ENCODE measurements at places on chromosomes 2 and 18. TPM values are rescaled to one million over a fixed set of nuclear protein-coding genes. Genes with fewer than 3 reads are reported as not detected.

The CRYGC gene
- not detected for total RNA-seq

The ZNF514 gene
- 7.2 TPM for total RNA-seq

DNA sequence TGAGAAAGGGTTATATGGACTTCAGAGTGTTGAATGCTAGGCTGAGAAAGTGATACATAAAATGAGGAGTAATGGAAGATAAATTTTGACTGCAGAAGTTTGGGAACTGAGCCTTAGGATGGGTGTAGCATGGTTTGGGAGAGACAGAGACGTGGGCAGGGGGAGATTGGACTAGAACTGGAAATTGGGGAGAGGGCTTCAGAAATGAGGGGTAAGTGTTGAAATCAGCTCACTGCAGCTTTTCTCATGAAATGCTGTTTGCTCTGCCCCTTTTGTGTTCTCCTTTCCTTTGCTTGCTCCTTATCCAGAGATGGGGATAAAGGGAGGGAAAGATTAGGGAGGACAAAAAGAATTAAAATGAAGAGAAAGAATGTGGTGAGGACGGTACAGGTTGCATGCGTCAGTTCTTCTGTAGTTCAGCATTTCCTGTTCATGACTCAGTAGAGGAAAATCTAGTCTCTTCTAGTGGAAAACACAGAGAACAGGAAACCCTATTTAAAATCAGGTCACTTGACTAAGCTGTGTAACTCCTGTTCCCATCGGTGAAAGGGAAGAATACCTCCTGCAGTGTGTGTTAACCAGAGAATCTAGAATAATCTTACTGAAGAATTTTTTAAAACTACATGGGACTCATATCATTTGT lies 105.6 kb downstream of the CRIM1 start:
- no peak for DNase-seq
- H3K27me3 ChIP-seq = no peaks in the 10 kb centered on the region
- H3K36me3 ChIP-seq = no peaks in the 10 kb centered on the region
- H3K27ac ChIP-seq = peak overlapping the region; percentile 68

The BOK gene
- 10.0 TPM for total RNA-seq

The IL36RN gene
- total RNA-seq = not detected

DNA sequence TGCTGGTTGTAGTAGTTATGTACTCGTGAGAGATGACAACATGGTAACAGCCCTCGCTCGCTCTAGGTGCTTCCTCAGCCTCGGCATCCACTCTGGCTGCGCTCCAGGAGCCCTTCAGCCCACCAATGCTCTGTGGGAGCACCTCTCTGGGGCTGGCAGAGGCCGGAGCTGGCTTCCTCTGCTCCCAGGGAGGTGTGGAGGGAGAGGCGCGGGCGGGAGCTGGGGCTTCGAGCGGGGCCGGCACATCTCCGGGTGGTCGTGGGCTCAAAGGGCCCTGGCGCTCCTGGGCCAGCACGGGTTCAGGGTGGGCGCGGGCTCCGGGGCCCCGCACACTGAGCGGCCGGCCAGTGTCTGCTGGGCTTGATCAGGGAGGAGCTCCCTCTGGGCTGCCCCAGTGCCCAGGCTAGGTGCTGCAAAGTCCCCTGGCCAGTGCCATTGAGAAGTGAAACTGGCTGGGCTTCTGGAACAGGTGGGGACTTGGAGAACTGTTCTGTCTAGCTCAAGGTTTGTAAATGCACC lies 1012.1 kb downstream of the CNTNAP5 start:
- H3K27me3 ChIP-seq = no peaks in the 10 kb centered on the region
- H3K4me3 ChIP-seq = no peak overlapping the region
- H3K27ac ChIP-seq = no peak overlapping the region
- DNase-seq = no peak
- no peaks in the 10 kb centered on the region for H3K36me3 ChIP-seq

- H3K4me3 ChIP-seq = peak overlapping the region; percentile 60
- no peaks in the 10 kb centered on the region for H3K27me3 ChIP-seq
- peaks cover 5% of the 10 kb centered on the region for H3K36me3 ChIP-seq
- H3K27ac ChIP-seq = peak overlapping the region; percentile 86
Measured at GRCh38 chr2:74457549-74458131, 598 bp upstream of the WBP1 start.

The RAMP1 gene
- 61.8 TPM for total RNA-seq

DNA sequence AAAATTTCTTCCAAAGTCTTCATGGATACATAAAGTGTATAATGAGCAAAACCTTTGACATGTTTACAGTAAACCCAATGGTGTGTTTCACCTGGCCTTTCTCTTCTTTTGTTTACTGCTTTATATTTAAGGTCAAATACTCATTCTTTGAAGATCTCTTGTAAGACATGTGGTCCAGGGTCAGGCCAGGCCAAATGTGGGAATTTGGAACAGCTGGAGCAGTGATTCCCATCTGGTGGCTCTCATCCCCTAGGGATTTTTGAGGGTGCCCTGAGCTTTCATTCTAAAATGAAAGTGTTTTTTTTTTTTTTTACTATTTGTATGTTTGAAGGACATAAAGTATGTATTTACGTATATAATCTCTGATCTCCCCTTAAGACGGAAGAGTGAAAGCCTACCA lies 13.8 kb upstream of the MGAT5 start:
- H3K27ac ChIP-seq = no peak overlapping the region
- no peak overlapping the region for H3K4me3 ChIP-seq
- H3K27me3 ChIP-seq = no peaks in the 10 kb centered on the region
- no peak for DNase-seq

GRCh38 chr2:183898641-183899040 lies 699.7 kb upstream of the ZNF804A start:
- no peaks in the 10 kb centered on the region for H3K4me1 ChIP-seq
- DNase-seq = no peak
- H3K36me3 ChIP-seq = no peaks in the 10 kb centered on the region

The ALKAL2 gene
- total RNA-seq = 33.4 TPM

GRCh38 chr2:147173189-147173581 lies 671.6 kb upstream of the ACVR2A start:
- no peak overlapping the region for H3K27ac ChIP-seq
- H3K4me3 ChIP-seq = no peak overlapping the region
- no peaks in the 10 kb centered on the region for H3K36me3 ChIP-seq
- DNase-seq = no peak

- H3K27me3 ChIP-seq = no peaks in the 10 kb centered on the region
- peaks cover 25% of the 10 kb centered on the region for H3K4me1 ChIP-seq
- H3K27ac ChIP-seq = peak overlapping the region; percentile 18
- no peaks in the 10 kb centered on the region for H3K36me3 ChIP-seq
- peak; percentile 77 for DNase-seq
- H3K4me3 ChIP-seq = no peak overlapping the region
Measured at GRCh38 chr2:220277445-220277975, 650.1 kb downstream of the SLC4A3 start.

DNA sequence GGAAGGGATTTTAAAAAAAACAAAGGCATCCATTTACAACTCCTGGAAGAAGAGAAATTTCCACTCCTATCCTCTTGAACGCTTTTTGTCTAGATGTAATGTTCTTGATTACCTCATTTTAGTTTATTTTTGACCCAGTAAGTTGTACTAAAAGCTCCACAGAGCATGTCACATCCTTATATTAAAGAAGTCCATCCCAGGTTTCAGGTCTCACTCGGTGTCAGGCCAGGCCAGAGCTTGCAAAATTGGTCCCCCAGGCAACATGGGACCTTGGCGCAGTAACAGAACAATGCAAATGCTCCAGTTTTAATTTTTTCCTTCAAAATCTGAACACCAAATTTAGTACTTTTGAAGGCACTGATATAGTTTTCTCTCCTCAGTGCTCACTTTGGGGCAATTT lies 218.4 kb upstream of the REV1 start:
- no peak for DNase-seq
- H3K36me3 ChIP-seq = no peaks in the 10 kb centered on the region
- no peaks in the 10 kb centered on the region for H3K4me1 ChIP-seq
- no peaks in the 10 kb centered on the region for H3K27me3 ChIP-seq

DNA sequence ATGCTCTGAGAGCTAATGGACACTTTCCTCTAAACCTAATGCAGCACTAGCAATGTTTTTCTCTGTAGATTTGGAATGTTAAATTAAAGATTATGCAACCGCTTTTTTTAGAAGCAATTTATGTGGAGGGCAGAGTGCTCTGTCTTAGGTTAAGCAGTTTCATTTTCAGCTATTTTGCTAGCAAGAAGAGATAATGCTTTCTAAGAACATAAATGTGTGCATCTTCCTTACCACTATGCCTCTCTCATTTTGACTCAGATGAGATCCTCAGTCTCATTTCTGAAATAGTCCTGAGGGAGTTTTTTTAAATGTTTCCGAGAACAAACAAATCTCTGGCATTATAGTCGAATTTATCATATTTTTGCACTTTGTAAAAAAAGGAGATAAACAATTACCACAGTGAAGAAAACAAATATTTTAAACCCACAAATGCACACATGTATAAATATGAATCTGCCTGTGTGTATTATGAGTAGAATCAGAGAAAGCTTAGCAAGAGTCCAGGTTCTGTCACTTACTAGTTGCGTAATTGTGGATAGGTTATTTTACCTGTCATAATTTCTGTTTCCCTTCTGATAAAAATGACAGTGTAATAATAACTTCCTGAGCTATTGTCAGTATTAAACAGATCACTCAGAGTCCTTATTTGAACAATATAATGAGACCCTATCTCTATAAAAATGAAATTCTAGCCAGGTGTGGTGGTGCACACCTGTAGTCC lies 207.7 kb upstream of the CRIM1 start:
- H3K27ac ChIP-seq = no peak overlapping the region
- H3K27me3 ChIP-seq = no peaks in the 10 kb centered on the region
- H3K4me3 ChIP-seq = no peak overlapping the region
- no peaks in the 10 kb centered on the region for H3K36me3 ChIP-seq

DNA sequence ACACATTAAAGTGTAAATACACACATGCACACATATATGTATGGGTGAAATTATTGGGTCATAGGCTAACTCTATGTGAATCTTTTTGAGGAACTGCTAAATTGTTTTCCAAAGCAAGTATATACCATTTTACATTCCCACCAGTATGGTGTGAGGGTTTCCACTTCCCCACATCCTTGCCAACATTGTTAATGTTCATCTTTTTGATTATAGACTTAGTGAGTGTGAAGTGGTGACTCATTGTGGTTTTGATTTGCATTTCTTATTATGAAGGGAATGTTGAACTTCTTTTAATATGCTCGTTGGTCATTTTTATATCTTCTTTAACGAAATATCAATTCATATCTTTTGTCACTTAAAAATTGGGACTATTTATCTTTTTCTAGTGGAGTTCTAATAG lies 181.8 kb upstream of the GCFC2 start:
- H3K4me3 ChIP-seq = no peak overlapping the region
- H3K27me3 ChIP-seq = no peaks in the 10 kb centered on the region

GRCh38 chr2:25103287-25103871 lies 61.5 kb downstream of the EFR3B start:
- no peak overlapping the region for H3K4me3 ChIP-seq
- H3K4me1 ChIP-seq = no peaks in the 10 kb centered on the region
- DNase-seq = no peak
- no peak overlapping the region for H3K27ac ChIP-seq

The IL1A gene
- total RNA-seq = 0.09 TPM

GRCh38 chr2:108786008-108786353 lies 590 bp upstream of the CCDC138 start:
- peaks cover 14% of the 10 kb centered on the region for H3K36me3 ChIP-seq
- no peaks in the 10 kb centered on the region for H3K4me1 ChIP-seq
- H3K27ac ChIP-seq = no peak overlapping the region
- H3K4me3 ChIP-seq = peak overlapping the region; percentile 75

DNA sequence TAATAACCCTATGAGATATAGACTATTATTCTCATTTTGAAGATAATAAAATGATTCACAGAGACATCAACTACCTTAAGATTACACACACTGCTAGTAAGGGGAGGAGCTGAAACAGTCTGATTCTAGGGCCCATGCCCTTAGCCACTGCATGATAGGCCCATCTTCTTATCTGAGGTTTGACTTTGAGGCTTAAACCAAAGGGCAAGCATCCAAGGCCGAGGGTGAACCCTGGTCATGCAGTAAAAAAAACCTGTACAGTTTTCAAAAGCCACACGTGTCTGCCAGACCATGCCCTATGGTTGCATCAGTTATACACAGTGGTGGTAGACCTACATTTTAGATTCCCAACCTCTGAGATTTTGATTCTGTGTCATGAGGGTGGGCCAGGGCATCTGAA lies 44.8 kb downstream of the POLE4 start:
- no peaks in the 10 kb centered on the region for H3K4me1 ChIP-seq
- no peak overlapping the region for H3K4me3 ChIP-seq
- no peaks in the 10 kb centered on the region for H3K36me3 ChIP-seq
- no peak for DNase-seq

The DSG3 gene
- not detected for total RNA-seq

The GPR148 gene
- total RNA-seq = 0.44 TPM

The SPATA3 gene
- total RNA-seq = not detected

- H3K36me3 ChIP-seq = no peaks in the 10 kb centered on the region
- no peaks in the 10 kb centered on the region for H3K27me3 ChIP-seq
- DNase-seq = no peak
Measured at GRCh38 chr2:202682274-202682673, 47.5 kb downstream of the FAM117B start.

GRCh38 chr18:56165601-56166355 lies 472.6 kb downstream of the TXNL1 start:
- peaks cover 51% of the 10 kb centered on the region for H3K4me1 ChIP-seq
- no peaks in the 10 kb centered on the region for H3K36me3 ChIP-seq
- no peak overlapping the region for H3K4me3 ChIP-seq
- H3K27ac ChIP-seq = no peak overlapping the region
- no peaks in the 10 kb centered on the region for H3K27me3 ChIP-seq

DNA sequence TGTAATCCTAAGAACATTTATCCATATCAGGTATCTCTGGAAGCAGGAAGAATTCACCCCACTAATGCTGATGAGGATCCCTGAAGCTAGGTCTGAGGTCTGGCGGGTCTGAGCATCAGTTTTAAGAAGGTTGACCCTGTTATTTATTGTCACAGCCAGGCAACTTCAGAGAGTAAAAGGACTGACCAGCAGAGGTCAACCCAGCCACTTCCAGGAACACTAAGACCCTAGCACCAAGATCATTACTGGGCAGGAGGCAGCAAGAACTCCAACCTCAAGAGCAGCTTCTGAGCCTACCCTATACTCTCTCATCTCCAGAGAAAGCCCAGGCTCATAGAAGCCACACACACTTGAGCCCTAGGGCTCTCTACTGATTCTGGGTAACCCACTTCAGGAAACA lies 901.4 kb downstream of the DCDC2C start:
- H3K4me1 ChIP-seq = no peaks in the 10 kb centered on the region
- no peak overlapping the region for H3K4me3 ChIP-seq
- DNase-seq = no peak
- no peaks in the 10 kb centered on the region for H3K27me3 ChIP-seq
- no peaks in the 10 kb centered on the region for H3K36me3 ChIP-seq

GRCh38 chr2:10831400-10831985 lies 18.9 kb upstream of the PDIA6 start:
- H3K27me3 ChIP-seq = no peaks in the 10 kb centered on the region
- H3K36me3 ChIP-seq = no peaks in the 10 kb centered on the region
- DNase-seq = no peak

- peak; percentile 8 for DNase-seq
- H3K27ac ChIP-seq = no peak overlapping the region
- no peaks in the 10 kb centered on the region for H3K36me3 ChIP-seq
- no peak overlapping the region for H3K4me3 ChIP-seq
Measured at GRCh38 chr2:240431661-240432424, 3.6 kb upstream of the GPC1 start.

- no peak overlapping the region for H3K27ac ChIP-seq
- no peaks in the 10 kb centered on the region for H3K4me1 ChIP-seq
- no peak overlapping the region for H3K4me3 ChIP-seq
- no peaks in the 10 kb centered on the region for H3K36me3 ChIP-seq
- DNase-seq = no peak
Measured at GRCh38 chr2:207372483-207372882, 157.3 kb upstream of the CREB1 start.

Measured in pancreas (tissue), 10 donors.